ENCODE measurements at places on chromosomes 3 and 15. TPM values are rescaled to one million over a fixed set of nuclear protein-coding genes. Genes with fewer than 3 reads are reported as not detected.

The CHRFAM7A gene
- 1.5 TPM for total RNA-seq

The LMAN1L gene
- total RNA-seq, result 5.1 TPM

The CPLX3 gene
- total RNA-seq, result 0.81 TPM

The BCL2A1 gene
- total RNA-seq, result not detected

The EOMES gene
- total RNA-seq, result 0.22 TPM

The PRR20G gene
- not detected for total RNA-seq

- H3K27me3 ChIP-seq, result no peaks in the 10 kb centered on the region
- H3K4me1 ChIP-seq, result no peaks in the 10 kb centered on the region
- no peak overlapping the region for H3K27ac ChIP-seq
- no peaks in the 10 kb centered on the region for H3K36me3 ChIP-seq
These were observed 59.2 kb upstream of the RAB6B start for GRCh38 chr3:133954717-133955360.

DNA sequence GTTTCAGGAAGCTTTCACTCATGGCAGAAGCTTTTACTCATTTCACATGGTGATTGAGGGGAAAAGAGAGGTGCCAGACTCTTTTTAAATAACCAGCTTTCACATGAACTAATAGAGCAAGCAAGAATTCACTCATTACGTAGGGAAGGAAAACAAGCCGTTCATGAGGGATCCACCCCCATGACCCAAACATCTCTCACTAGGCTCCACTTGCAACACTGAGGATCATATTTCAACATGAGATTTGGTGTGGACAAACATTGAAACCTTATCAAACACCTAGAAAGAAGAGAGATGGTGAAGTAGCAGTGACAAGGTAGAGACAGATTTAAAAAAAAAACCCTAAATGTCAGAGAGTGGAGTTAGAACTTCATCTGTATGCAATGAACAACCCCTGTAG, 408.6 kb upstream of the PDZRN3 start:
- H3K4me1 ChIP-seq, result no peaks in the 10 kb centered on the region
- no peaks in the 10 kb centered on the region for H3K27me3 ChIP-seq

DNA sequence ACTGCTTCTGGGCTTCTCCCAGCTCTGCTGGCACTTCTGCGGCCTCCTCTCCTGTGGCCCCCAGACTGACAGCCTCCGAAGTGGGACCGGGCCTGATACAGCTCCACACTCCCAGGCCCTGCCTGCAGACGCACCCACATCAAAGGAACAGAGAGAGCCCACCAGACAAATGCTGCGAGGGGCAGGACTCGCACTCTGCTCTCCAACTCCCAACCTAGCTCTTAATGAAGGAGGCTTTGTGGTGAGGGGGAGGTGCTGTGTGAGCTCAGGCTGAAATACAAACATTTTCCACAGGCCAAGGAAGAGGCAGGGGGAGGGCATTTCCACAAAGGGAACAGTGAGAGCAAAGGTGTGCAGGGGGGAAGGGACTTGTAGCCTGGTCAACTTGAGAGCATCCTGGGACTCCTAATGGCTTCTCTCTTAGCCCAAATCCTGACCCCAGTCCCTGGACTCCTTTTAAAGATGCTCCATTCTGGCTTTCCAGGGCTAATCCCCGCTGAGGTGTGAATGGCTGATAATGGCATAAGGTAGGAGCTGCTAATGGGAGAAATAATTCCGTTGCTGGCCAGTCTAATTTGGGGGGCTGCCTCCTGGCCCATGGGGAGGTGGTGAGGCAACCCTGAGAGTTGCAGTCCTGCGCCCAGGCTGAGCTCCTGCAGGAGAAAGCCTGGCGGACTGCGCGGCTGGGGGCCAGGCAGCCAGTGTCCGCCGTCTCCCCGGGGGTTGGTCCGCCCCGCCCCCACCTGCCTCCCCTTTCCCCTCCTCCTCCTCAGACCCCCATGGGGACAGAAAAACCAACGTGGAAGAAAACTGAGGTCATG, 9.6 kb downstream of the LINGO1 start:
- no peaks in the 10 kb centered on the region for H3K27me3 ChIP-seq
- DNase-seq, result no peak
- H3K36me3 ChIP-seq, result no peaks in the 10 kb centered on the region
- H3K4me1 ChIP-seq, result no peaks in the 10 kb centered on the region
- H3K4me3 ChIP-seq, result no peak overlapping the region

DNA sequence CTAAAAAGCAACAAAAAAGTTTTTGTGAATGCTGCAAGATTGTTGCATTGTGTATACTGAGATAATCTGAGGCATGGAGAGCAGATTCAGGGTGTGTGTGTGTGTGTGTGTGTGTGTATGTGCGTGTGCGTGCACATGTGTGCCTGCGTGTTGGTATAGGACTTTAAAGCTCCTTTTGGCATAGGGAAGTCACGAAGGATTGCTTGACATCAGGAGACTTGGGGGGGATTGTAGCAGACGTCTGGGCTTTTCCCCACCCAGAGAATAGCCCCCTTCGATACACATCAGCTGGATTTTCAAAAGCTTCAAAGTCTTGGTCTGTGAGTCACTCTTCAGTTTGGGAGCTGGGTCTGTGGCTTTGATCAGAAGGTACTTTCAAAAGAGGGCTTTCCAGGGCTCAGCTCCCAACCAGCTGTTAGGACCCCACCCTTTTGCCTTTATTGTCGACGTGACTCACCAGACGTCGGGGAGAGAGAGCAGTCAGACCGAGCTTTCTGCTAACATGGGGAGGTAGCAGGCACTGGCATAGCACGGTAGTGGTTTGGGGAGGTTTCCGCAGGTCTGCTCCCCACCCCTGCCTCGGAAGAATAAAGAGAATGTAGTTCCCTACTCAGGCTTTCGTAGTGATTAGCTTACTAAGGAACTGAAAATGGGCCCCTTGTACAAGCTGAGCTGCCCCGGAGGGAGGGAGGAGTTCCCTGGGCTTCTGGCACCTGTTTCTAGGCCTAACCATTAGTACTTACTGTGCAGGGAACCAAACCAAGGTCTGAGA, 4.7 kb downstream of the BHLHE40 start:
- H3K4me1 ChIP-seq, result peaks cover 54% of the 10 kb centered on the region
- DNase-seq, result peak; percentile 55
- H3K4me3 ChIP-seq, result peak overlapping the region; percentile 87
- peaks cover 29% of the 10 kb centered on the region for H3K36me3 ChIP-seq

DNA sequence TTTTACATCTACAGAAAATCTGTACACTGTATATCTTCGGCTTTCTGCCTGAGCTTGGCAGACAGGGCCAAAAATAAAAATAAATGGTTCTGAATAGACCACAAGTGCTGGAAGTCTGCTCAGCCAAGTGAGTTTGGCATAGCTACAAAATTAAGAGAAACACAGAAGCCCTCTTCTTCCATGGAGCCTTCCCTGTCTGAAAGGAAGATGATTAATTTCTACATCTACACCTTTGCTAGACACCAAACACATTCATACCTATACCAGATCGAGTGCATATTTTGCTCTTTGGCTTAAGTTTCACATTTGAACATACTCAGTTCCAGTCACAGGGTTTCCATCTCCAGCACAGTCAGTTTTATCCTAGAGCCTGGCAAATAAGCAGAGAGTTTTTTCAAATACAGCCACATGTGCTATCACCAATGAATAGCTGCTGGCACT, 224.6 kb downstream of the GREM1 start:
- no peaks in the 10 kb centered on the region for H3K4me1 ChIP-seq
- H3K27ac ChIP-seq, result no peak overlapping the region
- H3K36me3 ChIP-seq, result no peaks in the 10 kb centered on the region
- H3K4me3 ChIP-seq, result no peak overlapping the region
- DNase-seq, result no peak
